ENCODE measurements at places on chromosomes 7 and 10.

DNA sequence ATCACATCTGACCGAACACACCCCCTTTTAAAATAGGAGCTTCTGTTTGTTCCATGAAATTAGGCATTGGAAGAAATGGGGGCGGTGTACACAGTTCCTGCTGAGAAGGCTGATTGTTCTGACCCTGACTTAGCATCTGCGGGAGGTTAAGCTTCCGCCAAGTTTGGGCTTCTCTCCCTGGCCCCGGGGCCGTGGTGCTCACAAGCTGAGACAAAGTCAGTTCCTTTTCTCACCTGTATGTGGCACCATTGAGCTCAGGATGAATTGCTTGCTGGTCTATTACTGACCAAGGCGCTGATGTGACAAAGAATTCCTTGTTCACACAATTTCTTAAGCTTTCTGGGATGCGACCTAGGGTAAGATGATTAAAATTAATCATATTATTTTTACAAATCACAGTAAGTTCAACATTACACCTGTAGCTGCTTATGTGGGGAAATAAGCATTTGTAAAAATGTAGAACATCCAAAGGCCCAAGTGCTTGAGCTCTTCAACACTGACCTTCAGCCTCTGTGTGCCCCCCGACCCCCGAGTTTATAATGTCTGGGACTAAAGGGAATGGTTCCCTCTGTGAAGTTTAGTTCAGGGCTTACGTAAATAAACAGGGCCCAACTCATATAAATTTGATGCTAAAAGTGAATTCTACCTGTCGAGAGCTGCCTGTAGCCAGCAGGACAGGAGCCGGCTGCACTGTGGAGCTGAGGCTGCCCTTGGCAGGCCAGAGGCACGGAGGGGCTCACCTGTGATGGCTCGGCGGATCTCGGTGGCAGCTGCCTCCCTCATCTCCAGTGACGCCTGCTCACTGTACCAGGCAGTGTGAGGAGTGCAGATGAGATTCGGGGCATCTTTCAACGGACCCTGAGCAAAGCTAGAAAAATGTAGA is 50.8 kb downstream of the ZRANB1 start:
- DNase-seq: peak; percentile 86

DNA sequence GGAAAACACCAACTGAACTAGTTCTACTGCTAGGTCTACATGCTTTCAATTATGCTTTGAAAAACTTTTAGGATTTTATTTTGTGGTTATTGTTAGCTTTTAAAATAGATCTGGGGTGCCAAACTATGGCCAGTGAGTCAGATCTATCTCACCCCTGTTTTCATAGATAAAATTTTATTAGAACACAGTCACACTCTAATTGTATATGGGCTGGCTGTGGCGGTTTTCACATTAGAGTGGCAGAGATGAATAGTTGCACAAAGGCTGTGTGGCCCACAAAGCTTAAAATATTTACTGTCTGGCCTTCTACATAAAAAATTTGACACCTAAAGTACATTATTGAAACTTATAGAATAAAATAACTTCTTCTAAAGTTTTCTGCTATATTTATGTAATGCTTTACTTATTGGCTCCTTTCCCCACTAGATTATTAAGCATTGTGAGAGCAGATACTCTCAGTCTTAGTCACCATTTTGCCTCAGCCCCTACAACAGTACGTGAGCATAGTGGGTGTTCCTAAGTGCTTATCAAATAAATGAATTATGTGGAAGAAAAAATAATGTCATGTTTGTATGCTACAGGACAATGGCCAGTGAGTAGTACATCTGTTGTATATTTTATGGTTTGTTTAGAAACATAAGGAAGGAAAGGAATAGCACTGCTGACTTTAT is 5.4 kb upstream of the SUV39H2 start:
- DNase-seq: no peak

DNA sequence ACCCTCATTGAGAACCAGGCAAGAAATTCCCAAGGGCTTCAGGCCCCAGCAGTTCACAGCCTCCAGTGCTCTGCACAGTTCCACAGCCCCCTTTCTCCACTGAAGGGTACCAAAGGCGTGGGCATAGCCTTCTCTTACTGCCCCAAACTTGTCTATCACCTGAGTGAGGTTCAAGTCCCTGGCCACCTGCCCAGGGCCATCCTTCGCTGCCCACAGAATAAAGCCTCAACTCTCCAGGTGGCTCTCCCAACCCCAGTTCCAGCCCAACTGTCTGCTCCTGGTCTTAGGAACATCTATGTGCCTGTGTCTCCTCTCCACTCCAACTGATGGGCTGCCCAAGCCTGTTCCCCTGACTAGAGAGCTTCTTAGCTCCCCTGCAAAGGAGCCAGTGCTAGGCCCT is 79.1 kb downstream of the FAM53B start:
- no peak for DNase-seq

DNA sequence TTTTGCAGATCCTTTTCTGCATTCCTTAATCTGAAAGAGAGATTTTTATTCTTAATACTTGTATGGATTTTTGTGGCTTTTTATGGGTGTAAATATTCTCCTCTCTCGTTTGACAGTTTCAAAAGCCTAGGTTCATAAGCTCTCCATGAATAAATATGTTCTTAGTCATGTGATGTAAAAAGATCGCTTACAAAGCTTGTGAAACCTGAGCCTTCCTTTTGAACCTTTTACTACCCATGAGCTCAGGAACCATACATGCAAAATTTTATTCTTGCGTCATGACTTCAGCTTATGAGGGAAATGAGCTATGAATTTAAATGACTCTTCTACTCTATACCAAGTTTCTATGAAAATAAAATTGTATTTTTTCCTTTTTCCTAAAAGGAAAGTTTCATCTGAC is 98.7 kb downstream of the POLL start:
- DNase-seq: no peak

GRCh38 chr7:102152672-102153598 is 133.7 kb upstream of the SH2B2 start:
- DNase-seq: peak; percentile 87

GRCh38 chr10:110625356-110625894 is 18.7 kb upstream of the RBM20 start:
- no peak for DNase-seq

DNA sequence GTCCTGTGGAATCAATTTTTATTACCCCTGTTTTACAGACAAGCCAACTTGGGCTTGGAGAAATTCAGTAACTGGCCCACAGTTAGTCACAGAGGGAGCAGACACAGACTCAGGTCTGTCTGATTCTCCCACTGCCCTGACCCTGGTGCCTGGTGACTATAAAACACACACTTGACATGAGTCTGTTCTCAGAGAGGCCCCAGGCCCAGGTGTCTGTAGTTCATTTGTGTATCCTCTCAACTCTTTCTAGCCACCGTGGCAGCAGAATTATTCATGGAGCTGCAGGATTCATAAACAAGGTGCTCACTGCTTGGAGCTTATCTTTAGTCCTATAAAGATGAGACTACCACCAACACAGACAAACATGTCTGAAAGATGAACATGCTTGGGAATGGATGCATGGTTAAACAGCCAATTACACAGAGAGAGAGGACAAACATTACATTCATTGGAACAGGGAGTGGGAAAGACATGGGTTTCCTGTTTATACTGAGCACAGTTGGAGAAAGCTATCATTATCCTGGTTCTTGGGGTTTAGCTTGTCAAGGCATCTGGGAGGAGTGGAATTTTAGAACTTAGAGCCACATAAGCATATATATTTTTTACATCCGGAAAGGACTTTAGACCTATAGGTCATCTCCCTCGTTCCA is 79.1 kb upstream of the PDCD4 start:
- DNase-seq: no peak

GRCh38 chr7:108330227-108330626 is 126.0 kb downstream of the NRCAM start:
- DNase-seq: no peak

DNA sequence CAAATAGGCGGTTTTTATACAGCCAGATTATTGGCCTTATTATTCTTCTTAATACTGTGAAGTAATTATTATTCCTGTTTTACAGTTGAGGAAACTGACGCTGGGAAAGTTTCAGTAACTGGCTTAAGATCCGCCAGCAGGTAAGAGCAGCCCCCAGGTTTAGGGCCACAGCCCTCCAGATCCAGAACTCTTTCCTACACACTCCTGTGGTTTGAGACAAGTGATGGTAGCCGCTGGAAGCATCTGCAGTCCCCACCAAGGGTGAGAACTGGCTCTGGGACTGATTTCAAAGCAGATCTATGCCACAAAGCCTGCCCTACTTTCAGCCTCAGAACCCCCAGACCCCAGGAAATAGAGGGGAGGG is 3.0 kb upstream of the UNC5B start:
- peak; percentile 44 for DNase-seq

GRCh38 chr7:121371883-121372282 is 24.2 kb downstream of the FAM3C start:
- DNase-seq: no peak

DNA sequence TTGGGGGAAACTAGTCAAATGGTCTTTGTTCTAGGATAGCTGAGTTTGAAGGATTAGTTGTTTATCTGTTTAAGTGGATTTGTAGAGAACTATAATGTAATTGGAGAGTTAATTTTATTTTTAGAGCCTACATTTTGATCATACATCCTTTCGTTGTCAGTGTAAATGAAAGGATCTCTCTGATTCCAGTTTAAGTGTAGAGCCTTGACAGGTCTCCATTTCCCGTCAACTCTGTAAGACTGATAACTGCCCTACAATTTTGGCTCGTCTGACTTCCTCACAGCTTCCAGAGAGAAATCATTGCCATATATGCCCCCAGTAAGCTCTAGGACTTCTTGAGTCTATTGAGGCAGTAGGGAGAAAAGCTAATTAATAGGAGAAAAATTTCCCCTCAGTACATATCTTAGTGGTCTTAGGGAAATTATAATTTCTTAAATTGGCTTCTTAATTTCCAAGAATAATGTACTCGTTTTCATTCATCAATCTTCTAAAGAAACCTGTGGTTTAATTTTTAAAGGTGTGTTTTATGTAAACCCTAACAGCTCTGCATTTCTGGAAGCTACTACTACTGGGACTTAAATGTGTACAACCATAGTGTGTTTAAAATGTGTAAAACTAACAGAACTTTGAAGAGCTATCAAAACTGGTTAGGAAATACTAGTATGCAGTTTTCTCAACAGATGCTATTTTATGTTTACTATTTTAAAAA is 3.8 kb downstream of the KMT2E start:
- no peak for DNase-seq

GRCh38 chr7:104814671-104815400 is 199.2 kb upstream of the KMT2E start:
- no peak for DNase-seq

- peak; percentile 92 for DNase-seq
Measured at GRCh38 chr7:130721486-130722277, 12.3 kb downstream of the KLF14 start.

- peak; percentile 59 for DNase-seq
Measured at GRCh38 chr10:36373424-36374096, 731.5 kb upstream of the FZD8 start.

- DNase-seq: no peak
Measured at GRCh38 chr7:81487516-81487915, 282.3 kb downstream of the HGF start.

DNA sequence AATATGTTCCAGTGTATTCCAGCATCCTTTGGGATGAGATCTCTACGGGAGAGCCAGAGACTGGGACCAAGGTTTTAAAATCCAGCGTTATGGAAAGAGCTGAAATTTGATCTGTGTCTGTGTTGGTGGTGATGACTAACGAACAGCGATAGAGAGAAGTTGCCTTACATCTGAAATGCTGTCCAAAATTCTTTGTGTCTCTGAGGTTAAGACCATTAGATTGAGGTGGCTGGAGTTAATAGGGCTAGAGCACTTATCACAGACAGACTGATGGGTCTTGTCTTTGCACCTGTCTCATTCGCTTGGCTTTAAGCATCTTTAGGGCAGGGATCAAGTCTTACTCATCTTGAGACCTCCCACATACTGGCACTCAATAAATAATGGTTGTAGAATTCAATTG is 41.0 kb upstream of the RAPGEF5 start:
- DNase-seq: no peak

GRCh38 chr7:44971902-44972441 is 6.8 kb downstream of the MYO1G start:
- peak; percentile 29 for DNase-seq

- DNase-seq: no peak
Measured at GRCh38 chr7:110534241-110534931, 556.5 kb upstream of the LRRN3 start.

DNA sequence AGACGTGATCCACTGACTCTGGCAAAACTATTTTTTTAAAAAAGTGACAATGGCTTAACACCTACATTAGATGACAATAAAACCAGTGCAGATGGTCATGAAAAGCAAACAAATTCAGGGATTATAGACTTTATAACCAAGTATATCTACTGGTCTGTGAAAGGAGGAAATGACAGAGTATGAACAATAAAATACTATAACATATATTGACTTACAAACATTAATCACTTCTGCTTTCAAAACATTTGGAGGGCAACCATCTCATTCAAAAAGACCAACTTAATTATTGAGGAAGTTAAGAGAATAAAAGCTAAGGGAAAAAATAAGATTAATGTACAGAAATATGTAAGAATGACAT is 34.8 kb downstream of the JMJD1C start:
- no peak for DNase-seq

- DNase-seq: no peak
Measured at GRCh38 chr10:114687459-114687858, 29.4 kb upstream of the ABLIM1 start.

GRCh38 chr10:12635127-12635541 is 285.8 kb downstream of the CAMK1D start:
- no peak for DNase-seq

DNA sequence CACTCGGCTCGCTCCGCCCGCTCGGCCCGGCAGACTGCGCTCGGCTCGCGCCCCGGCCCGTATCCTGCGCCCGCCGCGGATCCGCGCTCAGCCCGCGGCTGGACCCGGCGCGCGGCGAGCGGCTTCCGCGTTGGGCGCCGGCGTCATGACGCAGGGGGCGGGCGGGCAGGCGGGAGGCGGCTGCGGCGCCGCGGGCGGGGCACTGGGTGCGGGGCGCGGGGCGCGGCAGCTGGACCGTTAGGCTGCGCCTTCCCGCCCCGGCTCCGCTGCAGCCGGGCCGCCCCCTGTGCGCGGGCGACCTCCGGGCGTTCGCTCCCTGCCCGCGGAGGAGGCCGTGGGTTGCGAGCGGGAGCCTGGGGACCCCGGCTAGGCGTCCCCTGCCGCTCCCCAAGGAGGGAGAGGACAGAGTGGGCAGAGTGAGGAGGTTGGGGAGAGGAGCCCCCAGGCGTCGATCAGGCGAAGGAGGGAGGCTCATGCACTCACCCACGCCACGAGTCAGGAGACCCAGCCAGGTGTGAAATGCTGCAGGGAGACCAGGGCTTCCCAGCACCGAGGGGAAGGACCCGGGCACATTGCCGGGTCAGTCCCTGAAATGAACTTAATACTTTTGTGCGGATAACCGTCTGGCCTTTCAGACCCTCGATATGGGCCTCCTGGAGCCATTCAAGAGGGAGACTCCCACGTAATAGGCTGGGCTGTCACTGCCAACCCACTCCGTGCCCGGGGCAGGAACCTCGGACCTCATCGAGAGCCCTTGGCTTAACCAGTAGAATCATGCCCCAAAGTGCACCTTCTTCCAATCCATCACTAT is at the start of gene PIP4K2A:
TSS of gene PIP4K2A (minus strand) at position 100 of the 811 bp plus-strand sequence. CDS start 252 bp downstream, outside the sequence.
- DNase-seq: peak; percentile 62

DNA sequence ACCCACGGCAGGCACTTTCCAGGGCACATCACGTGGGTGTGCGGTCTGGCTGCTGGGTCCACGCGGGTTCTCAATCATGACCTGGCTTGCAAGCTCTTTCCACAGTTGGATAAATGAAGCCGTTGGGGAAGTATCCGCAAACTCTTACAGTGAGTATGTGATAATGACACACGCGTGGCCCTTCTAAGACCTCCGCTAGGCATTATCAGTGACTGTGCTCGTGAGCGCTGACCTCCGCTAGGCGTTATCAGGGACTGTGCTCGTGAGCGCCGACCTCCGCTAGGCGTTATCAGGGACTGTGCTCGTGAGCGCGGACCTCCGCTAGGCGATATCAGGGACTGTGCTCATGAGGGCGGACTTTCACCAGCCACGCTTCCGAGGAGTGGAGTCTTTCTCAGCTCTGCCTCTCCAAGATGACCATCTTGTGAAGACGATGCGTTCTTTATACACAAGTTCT is 107.0 kb downstream of the WDR37 start:
- DNase-seq: peak; percentile 39

Measured in endodermal cell (in vitro differentiated cells).